Heart right ventricle (tissue), 16 donors: ENCODE measurements at places on chromosomes 7 and 10.

DNA sequence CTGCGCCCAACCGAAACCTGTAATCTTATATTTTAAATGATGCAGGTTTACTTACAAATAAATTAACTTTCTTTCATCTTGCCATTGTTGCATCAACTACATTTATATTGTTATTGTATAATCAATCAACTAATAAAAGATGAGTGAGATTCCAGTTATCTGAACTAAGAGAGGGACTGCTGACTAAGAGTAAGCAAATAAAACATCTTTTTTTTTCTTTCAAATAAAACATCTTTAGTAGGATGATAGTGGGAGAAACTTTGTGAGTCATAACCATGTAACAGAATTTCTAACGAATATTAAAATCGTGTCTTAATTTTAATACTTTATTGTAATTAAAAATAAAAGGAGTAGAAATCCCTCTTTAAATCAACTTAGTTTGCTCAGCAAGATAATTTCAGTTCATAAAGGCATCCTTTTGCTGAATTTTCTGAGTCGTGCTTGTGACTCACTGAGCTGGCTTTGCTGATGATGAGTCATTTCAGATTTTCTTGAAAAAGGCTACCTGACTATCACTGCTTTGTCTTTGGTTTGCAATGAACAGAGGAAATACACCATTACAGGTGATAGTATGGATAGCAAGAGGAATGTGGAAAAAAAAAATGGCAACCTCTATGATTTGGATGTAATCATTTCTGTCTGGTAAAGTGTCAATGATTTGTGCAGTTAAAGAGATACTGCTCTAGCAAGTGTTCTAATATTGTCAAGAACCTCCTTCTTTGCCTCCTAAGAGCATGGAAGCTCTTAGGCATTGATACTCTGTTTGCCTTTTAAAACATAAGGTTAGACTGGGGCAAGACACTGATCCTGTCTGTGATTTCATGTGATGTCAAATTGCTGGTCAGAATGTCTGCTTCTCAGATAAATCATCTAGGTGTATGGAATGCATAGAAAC is 119.5 kb downstream of the GPR158 start:
- H3K4me1 ChIP-seq: no peaks in the 10 kb centered on the region
- H3K4me3 ChIP-seq: no peak overlapping the region
- no peaks in the 10 kb centered on the region for H3K36me3 ChIP-seq
- no peak overlapping the region for H3K27ac ChIP-seq
- no peaks in the 10 kb centered on the region for H3K27me3 ChIP-seq
- no peak for DNase-seq

- H3K4me3 ChIP-seq: peak overlapping the region; percentile 8
- DNase-seq: no peak
- peak overlapping the region; percentile 15 for H3K27ac ChIP-seq
These were observed 21.8 kb downstream of the MAP3K8 start for GRCh38 chr10:30455816-30456215.

DNA sequence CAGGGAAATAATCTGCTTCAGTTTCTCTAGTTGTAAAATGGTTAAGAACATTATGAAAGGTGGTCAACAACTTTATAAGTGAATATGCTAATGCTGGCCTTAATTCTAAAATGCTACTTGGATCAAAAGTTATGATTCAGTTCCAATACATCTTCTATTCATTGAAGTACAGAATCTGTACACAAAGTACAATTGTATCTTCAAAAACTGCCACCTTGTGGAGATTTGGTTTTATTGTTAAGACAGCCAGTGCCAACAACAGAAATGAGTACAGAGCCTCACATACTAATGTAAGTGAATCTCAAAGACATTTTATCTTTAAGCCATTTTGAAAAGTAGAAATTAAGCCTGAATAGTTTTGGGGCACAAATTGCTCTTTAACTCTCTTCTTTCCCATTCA is 194.0 kb downstream of the CFTR start:
- H3K4me1 ChIP-seq: no peaks in the 10 kb centered on the region
- DNase-seq: no peak
- no peak overlapping the region for H3K27ac ChIP-seq
- no peak overlapping the region for H3K4me3 ChIP-seq
- no peaks in the 10 kb centered on the region for H3K36me3 ChIP-seq

- H3K27ac ChIP-seq: no peak overlapping the region
- H3K27me3 ChIP-seq: no peaks in the 10 kb centered on the region
- no peaks in the 10 kb centered on the region for H3K4me1 ChIP-seq
- H3K36me3 ChIP-seq: no peaks in the 10 kb centered on the region
These were observed 264.4 kb downstream of the THSD7A start for GRCh38 chr7:11567571-11567970.

GRCh38 chr10:67079126-67079525 is 153.3 kb downstream of the LRRTM3 start:
- no peaks in the 10 kb centered on the region for H3K27me3 ChIP-seq
- H3K4me3 ChIP-seq: no peak overlapping the region
- H3K4me1 ChIP-seq: peaks cover 11% of the 10 kb centered on the region
- DNase-seq: no peak

GRCh38 chr10:26879744-26880143 is 19.0 kb upstream of the ABI1 start:
- H3K4me1 ChIP-seq: no peaks in the 10 kb centered on the region
- H3K27ac ChIP-seq: no peak overlapping the region
- no peaks in the 10 kb centered on the region for H3K27me3 ChIP-seq
- no peak for DNase-seq
- H3K36me3 ChIP-seq: no peaks in the 10 kb centered on the region

DNA sequence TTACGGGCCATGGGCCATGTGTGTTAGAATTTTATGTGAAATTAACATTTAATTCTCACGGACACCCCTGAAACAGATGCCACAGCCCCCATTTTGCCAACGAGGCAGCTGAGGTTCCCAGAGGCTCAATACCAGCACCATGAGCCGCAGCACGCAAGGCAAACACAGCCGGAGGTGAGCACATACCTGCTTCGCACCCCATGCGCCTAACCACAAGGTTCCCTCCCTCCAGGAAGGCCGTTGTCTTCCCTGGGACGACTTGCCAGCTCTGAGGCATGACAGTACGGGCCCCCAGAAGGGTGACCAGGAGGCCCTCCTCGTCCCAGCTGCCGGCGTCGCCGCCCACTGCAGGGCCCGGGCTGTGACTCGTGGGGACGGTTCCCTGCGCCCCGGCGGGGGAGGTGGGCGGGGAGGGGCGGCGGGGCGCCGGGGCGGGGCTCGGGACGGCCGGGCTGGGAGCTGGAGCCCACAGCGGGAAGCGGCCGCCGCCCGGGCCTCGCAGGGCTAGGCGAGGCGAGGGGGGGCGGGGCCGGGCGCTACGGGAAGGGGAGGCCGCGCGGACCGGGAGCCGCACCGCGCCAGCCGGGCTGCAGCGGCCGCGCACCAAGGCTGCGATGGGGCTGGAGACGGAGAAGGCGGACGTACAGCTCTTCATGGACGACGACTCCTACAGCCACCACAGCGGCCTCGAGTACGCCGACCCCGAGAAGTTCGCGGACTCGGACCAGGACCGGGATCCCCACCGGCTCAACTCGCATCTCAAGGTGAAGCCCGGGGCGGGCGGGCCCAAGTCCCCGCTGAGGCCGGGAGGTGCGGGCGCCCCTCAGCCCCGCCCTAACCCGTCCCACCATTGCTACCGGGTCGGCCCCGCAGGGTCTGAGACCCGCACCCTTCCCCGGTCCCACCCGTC is at the start of gene CAV2:
CAV2 (plus strand) TSS at position 571 of the 910 bp plus-strand sequence; CDS start at position 615, 44 bp downstream.
- H3K4me3 ChIP-seq: peak within 1 kb of the TSS; percentile 92
- no peaks in the 10 kb centered on the region for H3K36me3 ChIP-seq
- H3K27ac ChIP-seq: peak within 1 kb of the TSS; percentile 100
- peak; percentile 82 for DNase-seq
- no peaks in the 10 kb centered on the region for H3K27me3 ChIP-seq

- DNase-seq: no peak
- peak overlapping the region; percentile 94 for H3K27ac ChIP-seq
- H3K27me3 ChIP-seq: no peaks in the 10 kb centered on the region
- H3K4me3 ChIP-seq: peak overlapping the region; percentile 88
- H3K36me3 ChIP-seq: no peaks in the 10 kb centered on the region
These were observed 476 bp upstream of the ZNF33B start for GRCh38 chr10:42638821-42639270.

- no peaks in the 10 kb centered on the region for H3K36me3 ChIP-seq
- H3K4me3 ChIP-seq: no peak overlapping the region
- no peak overlapping the region for H3K27ac ChIP-seq
- no peaks in the 10 kb centered on the region for H3K27me3 ChIP-seq
These were observed 11.5 kb downstream of the CLRN3 start for GRCh38 chr10:127881262-127881661.

- H3K4me3 ChIP-seq: no peak overlapping the region
- no peaks in the 10 kb centered on the region for H3K27me3 ChIP-seq
- peaks cover 32% of the 10 kb centered on the region for H3K4me1 ChIP-seq
- H3K27ac ChIP-seq: no peak overlapping the region
- H3K36me3 ChIP-seq: no peaks in the 10 kb centered on the region
These were observed 2.1 kb upstream of the BNIP3 start for GRCh38 chr10:131983780-131984179.

DNA sequence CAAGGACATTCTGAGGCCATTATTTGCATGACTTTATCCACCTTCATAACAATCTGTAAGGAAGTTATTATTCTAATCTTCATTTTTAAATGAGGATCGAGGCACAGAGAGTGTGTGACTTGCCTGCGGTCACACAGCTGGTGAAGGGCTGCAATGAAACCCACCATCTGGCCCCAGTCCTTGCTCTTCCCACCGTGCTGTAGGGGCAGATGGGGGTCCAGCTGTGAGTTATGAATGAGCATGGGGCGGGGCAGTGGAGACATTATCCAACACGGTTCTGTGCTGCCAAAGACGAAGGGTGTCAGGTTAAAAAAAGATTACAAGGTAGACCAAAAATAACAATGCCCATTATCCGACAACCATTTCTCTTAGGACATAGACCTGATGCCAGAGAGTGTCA is 417.5 kb upstream of the MGMT start:
- DNase-seq: no peak
- H3K4me3 ChIP-seq: no peak overlapping the region
- H3K36me3 ChIP-seq: no peaks in the 10 kb centered on the region
- H3K27ac ChIP-seq: no peak overlapping the region

DNA sequence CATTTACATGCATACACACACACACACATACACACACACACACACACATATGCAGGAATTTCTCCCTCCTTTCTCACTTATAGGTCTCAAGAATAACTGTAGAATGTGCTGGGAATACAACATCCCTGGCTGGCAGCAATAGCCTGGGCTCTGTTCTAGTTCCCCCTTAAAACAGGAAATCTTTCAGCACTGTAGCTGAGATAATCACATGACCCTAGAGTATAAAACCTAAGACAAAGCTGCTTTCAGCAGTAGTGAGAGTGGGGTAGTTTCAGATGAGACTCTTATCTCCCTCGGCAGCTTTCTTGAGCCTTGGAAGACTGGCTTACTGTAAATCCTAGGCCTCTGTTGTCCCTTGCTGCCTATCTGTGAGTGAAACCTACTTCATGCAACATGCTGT is 137.4 kb upstream of the AKR1E2 start:
- H3K27ac ChIP-seq: no peak overlapping the region
- DNase-seq: no peak
- H3K4me3 ChIP-seq: no peak overlapping the region
- H3K4me1 ChIP-seq: peaks cover 37% of the 10 kb centered on the region
- H3K36me3 ChIP-seq: no peaks in the 10 kb centered on the region

DNA sequence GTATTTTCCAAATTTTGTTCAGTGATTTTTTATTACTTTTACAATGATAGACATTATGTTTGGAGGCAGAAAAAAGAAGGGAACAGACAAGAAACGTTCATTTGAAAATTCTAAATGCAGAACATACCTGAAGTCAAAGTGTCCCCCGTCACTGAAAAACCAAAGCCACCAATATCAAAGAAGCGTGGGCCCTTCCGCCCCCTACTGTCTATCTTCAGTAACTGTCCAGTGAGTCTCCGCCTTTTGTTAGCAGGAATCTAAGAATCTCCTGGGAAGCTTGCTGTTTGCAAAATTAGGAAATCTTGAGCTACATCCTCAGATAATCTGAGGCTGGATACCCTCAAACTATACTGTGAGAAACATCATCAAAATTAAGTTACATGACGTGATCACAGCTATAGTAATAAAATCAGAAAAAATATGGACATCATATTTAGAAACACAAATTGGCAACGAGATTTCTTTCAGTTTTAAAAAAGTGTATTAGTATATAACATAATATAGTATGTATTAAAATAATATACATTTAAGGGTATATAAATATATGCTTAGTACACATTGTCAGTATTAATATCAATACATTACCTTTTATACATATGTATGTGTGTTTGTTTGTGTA is 169.3 kb upstream of the AKR1E2 start:
- no peak overlapping the region for H3K27ac ChIP-seq
- H3K4me3 ChIP-seq: no peak overlapping the region
- H3K4me1 ChIP-seq: peaks cover 19% of the 10 kb centered on the region
- H3K36me3 ChIP-seq: no peaks in the 10 kb centered on the region
- no peaks in the 10 kb centered on the region for H3K27me3 ChIP-seq

- no peaks in the 10 kb centered on the region for H3K4me1 ChIP-seq
- H3K27me3 ChIP-seq: no peaks in the 10 kb centered on the region
- H3K27ac ChIP-seq: no peak overlapping the region
- H3K36me3 ChIP-seq: no peaks in the 10 kb centered on the region
These were observed 99.3 kb downstream of the SEMA3C start for GRCh38 chr7:80819503-80819902.

DNA sequence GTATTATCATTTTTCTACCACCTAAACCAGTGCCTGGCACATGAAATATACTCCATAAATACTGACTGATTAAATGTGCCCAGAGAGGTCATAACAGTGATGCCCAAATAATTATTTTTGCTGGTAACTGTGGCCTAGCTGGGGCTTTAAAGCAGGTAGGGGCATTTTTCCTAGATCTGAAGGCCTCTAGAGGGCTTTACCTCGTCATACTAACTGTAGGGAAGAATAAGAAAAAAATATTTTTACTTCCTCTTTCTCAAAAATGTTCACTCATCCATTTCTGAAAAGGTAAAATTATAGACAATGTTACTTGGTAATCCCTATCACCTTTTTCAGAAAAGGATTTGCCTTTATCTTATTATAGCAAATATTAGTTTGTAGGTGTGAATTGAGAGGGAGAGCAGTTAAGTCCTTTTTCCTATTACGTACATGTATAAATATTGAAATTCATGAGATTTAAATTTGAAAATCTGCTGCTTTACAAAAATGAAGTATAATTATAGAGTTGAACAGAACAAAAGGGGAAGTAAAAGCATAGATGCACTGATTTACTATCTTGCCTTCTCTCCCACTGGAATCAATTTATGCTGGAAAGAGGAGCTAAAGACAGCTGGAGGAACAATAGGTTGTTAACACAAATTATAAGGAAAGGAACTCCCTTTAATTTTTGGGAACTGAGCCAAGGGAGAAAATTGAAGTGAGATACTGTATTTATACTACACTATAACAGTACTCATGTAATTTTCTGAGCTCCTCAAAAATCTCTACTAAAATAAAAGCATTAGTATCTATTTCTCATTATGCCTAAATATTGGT is 71.5 kb upstream of the NOBOX start:
- H3K27ac ChIP-seq: no peak overlapping the region
- H3K4me1 ChIP-seq: no peaks in the 10 kb centered on the region
- H3K36me3 ChIP-seq: no peaks in the 10 kb centered on the region
- no peak for DNase-seq
- no peak overlapping the region for H3K4me3 ChIP-seq
